ENCODE measurements at places on chromosomes 7 and 10.

DNA sequence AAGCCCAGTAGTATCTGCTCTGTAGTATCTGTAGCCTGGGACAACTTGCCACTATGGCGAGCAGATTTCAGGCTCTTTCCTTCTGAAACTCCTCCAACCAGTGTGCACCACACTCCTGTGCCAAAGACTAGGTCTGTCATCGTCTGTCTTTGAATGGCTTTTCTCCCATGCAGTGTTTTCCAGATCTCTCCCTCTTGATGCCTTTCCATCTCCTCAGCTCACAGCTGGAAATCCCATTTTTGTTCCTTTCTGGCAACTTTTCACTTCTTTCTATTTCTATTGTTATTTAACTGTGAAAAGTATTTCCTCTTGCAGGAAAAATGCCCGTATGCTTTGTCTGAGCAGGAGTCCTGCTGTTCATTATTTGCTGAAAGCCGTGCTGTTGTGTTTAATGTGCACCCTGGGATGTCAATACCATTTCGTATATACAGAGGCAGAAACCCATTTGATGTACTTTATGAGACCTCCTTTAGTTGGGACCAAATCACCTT lies 373.7 kb downstream of the PHTF2 start:
- no peak for DNase-seq

- peak; percentile 3 for DNase-seq
Measured at GRCh38 chr7:18151422-18151821, 123.8 kb upstream of the PRPS1L1 start.

DNA sequence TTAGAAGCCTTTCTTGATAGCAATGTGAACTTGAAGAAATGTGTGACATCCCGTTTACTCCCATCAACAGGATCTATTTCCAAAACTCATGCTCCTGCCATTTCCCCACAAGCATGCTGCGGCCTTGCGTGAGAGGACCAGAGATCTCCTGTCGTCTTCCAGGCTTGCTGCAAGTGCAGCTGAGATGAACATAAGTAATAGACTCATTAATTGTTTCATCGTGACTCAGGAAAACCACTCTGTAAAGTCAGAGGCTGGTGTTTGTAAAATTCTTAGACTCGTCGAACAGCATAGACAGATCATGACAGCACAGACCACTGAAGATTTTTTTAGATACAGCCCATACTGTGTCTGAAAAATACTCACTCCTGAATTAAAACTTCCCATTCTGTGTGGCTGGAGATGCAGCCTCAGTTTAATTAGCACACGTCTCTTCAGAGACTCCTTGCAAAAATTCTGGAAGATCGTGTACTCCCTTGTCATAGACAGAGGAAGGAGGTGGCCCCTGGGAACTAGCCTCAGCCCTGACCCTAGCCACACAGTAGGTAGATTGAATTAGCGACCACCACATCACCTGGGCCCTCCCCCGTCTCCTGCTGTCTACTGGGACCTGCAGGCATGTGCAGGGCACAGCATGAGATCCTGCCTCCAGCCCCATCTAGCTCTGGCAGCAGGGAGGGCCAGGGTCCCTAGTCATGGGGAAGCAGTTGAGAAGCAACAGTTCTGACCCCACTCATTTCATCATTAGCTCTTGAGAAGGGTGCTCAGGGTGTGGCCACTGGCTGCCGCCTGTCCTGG lies 226.0 kb downstream of the CELF2 start:
- no peak for DNase-seq

DNA sequence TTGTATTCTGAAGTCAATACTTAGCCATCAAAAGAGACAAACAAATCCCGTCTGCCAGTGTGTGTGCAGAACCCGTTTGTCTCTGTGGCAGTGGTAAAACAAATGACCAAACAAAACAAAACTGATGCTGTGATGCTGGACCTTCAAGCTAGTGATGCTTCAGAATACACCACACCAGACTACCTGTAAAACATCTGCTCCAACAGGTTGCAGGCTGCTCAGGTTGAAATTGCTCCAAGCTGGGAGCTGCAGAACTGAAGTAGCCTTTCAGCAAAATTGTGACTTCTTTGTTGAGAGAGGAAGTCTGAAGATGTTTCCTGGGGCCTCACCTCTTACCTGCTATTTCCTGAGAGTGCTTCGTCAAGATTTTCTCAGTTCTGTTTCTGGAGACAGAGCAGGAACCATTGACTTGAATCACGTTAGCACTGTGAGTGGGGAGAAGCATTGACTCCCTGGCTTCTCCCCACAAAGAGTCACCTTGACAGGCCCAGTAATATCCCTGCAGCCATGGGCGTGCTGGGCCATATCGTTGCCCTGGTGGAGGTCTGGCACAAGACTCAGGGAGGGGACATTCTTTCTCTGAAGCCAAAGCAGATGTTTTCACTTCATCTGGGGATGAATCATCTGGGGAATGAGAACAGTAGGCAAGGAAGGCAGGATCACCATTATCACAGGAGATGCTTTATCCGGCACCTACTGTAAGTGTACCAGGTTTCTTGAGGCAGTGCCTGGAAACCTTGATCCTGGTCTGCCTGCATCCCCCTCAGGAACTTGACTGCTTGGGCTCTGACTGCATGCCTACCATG lies 80.2 kb downstream of the RBM20 start:
- no peak for DNase-seq

DNA sequence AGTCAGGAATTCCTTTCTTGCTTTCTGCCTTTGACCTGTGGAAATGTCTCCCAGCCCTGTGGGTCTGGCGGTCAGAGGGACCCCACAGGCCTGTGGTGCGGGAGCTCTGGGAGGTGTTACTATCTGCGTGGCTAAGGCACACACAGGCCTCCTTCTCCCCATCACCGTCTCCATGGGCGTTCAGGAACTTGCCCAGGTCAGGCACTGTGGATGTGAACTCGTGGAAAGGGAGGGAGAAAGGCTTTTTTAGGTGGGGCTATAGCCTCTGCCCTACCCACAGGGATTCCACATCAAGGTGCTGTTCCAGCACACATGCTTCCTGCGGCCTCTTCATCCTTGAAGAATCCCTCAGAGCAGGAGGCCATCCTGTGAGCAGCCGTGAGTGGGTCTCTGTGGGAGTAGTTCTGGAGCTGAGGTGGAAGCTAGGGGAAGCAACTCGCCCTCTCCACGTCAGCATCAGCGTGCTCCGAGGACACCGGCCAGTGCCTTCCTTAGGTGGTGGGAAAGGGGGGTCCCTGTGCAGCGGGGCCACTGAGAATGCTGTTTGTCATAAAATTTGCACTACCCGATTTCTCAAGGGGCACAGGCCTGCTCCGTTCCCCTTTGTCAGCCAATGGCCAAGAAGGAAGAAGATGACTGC lies 7.5 kb upstream of the ATP6V0E2 start:
- DNase-seq, result no peak

DNA sequence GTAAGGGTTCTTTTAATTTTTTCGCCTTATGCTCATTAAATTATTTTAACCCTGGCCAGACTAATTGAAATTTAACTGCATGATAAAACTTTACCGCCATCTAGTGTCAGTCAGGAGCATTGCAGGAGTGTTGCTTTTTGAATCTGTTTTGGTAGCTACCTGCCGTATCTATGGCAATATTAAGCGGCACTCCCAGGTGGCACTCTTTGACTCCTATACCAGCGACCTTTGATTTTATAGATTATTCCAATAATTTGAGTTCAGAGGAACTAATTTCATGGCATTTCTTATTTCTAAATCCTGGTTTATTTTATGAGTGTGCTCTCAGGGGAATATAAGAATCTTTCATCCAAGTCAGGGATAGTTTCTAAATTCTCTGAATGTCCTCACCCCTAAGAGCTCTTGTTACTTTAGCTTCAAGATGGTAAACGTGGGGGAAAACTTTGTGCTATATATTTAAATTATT lies 198.9 kb downstream of the REEP3 start:
- peak; percentile 24 for DNase-seq

All from foreskin melanocyte (primary cell).